ENCODE measurements at places on chromosomes 12 and 14. TPM values are rescaled to one million over a fixed set of nuclear protein-coding genes. Genes with fewer than 3 reads are reported as not detected.

ITPK1 gene
- 85.3 TPM for total RNA-seq

DNA sequence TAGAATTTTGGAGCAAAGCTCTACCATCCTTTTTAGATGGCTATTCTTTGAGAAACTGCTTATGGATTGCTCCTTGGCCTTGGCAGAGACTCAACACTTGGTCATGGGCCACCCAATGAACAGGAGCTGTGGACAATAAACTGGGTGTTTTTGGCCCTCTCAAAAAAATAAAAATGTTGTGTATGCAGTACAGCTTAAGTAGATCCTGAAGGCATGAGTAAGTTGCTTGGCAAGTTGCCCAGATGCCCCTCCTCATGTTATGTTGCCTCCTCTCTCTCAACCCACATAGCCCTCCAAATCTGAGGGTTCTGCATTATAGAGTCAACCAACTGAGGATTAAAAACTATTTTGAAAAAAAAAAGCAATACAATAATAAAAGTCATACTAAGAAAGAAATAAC is 124.9 kb downstream of the ATP23 start:
- no peaks in the 10 kb centered on the region for H3K27me3 ChIP-seq
- H3K4me1 ChIP-seq, result no peaks in the 10 kb centered on the region
- no peak overlapping the region for H3K27ac ChIP-seq
- DNase-seq, result no peak

GRCh38 chr12:127147724-127148123 is 1119.2 kb upstream of the TMEM132C start:
- DNase-seq, result no peak
- no peaks in the 10 kb centered on the region for H3K27me3 ChIP-seq
- H3K4me3 ChIP-seq, result no peak overlapping the region
- no peaks in the 10 kb centered on the region for H3K36me3 ChIP-seq

- no peaks in the 10 kb centered on the region for H3K27me3 ChIP-seq
- peaks cover 22% of the 10 kb centered on the region for H3K4me1 ChIP-seq
- no peak overlapping the region for H3K27ac ChIP-seq
- no peak overlapping the region for H3K4me3 ChIP-seq
- H3K36me3 ChIP-seq, result peaks cover 57% of the 10 kb centered on the region
Observed at GRCh38 chr14:104700747-104701217, 11.4 kb downstream of the INF2 start.

- no peaks in the 10 kb centered on the region for H3K4me1 ChIP-seq
- no peaks in the 10 kb centered on the region for H3K27me3 ChIP-seq
- no peak for DNase-seq
- no peak overlapping the region for H3K27ac ChIP-seq
- no peaks in the 10 kb centered on the region for H3K36me3 ChIP-seq
- H3K4me3 ChIP-seq, result no peak overlapping the region
Observed at GRCh38 chr12:79274501-79275064, 410.0 kb downstream of the SYT1 start.

DNA sequence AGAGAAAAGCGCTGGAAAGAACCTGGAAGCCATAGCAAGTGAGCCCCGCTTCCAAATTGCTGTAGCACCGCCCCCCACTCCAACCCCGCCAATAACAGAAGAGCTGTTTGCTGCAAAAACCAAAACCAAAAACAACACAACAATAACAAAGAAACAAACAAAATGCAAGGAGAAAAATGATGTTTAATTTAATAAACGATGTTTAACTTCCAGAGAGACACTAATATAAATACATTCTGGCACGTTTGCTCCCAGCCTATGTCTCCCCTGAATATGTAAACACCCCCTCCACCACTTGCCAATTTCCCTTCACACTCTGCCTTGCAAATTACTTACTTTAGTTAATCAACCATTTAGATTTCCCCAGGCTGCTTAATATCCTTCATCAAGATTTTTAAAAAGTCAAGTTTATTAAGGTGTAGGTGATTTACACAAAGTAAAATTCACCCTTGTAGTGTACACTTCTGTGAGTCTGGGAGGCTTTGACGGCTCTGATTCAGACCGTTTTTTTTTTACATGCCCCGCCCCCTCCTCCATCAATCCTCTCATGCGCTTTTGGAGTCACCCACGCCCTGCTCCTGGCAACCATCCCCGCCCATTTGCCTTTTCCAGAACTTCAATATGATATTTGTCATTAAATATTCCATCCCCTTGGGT is 482 bp upstream of the IFI27L2 start:
- no peaks in the 10 kb centered on the region for H3K27me3 ChIP-seq
- DNase-seq, result peak; percentile 72
- peak overlapping the region; percentile 70 for H3K4me3 ChIP-seq
- no peaks in the 10 kb centered on the region for H3K36me3 ChIP-seq
- H3K4me1 ChIP-seq, result no peaks in the 10 kb centered on the region

DNA sequence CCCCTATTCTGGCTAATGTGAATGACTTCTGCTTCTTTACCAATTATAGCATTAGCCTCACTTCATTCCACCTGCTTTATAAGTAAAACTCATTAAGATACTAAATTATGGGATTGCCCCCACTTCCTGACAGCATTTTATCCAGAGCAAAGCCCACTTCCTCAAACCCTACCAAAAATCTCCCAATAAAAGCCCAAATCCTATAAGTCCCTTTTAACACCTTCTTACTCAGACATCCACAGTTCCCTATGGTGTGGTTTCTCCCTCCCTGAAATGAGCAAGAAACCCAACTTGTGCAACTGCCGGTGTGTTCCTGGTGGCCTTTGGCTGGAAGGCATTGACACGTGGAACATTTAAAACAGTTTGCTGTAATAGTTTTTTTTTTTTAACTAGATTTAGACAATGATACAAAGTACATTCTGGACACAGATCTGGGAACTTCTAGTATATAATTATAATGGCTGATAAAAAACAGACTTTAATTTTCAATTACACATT is 53.1 kb downstream of the BRMS1L start:
- H3K4me1 ChIP-seq, result no peaks in the 10 kb centered on the region
- no peak for DNase-seq
- H3K4me3 ChIP-seq, result no peak overlapping the region
- H3K27me3 ChIP-seq, result no peaks in the 10 kb centered on the region

DNA sequence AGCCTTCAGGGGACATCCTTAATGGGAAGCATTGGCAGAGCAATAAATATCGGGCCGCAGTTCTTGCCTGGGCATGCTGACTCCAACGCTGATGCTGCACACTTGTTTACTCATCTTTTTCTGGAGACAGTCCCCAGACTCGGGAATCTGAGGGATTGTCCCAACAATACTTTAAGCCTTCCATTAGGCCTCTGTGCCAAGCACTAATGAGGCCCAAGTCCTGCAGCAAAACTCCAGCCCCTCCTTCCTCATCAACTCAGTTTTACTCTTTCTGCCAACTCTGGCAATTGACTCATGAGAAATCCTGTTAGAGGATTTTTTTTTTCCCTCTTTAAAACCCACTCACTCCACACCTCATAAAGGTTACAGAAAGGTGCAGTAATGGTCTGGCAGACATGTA is 233.4 kb upstream of the PELI2 start:
- DNase-seq, result no peak
- no peaks in the 10 kb centered on the region for H3K4me1 ChIP-seq
- no peaks in the 10 kb centered on the region for H3K36me3 ChIP-seq
- no peak overlapping the region for H3K27ac ChIP-seq

- H3K27me3 ChIP-seq, result no peaks in the 10 kb centered on the region
- H3K36me3 ChIP-seq, result no peaks in the 10 kb centered on the region
- DNase-seq, result no peak
- no peak overlapping the region for H3K4me3 ChIP-seq
- no peaks in the 10 kb centered on the region for H3K4me1 ChIP-seq
- no peak overlapping the region for H3K27ac ChIP-seq
Observed at GRCh38 chr14:70257526-70257925, 68.8 kb upstream of the SLC8A3 start.

GRCh38 chr12:68406134-68406576 is 74.0 kb upstream of the MDM1 start:
- peaks cover 15% of the 10 kb centered on the region for H3K4me1 ChIP-seq
- peak; percentile 94 for DNase-seq
- no peaks in the 10 kb centered on the region for H3K27me3 ChIP-seq
- H3K27ac ChIP-seq, result no peak overlapping the region

GRCh38 chr14:55105991-55106390 is 23.1 kb upstream of the LGALS3 start:
- H3K36me3 ChIP-seq, result no peaks in the 10 kb centered on the region
- no peaks in the 10 kb centered on the region for H3K27me3 ChIP-seq
- H3K4me1 ChIP-seq, result peaks cover 24% of the 10 kb centered on the region
- H3K27ac ChIP-seq, result peak overlapping the region; percentile 84

GRCh38 chr12:121798787-121799155 is 5.0 kb upstream of the SETD1B start:
- peaks cover 23% of the 10 kb centered on the region for H3K4me1 ChIP-seq
- H3K27me3 ChIP-seq, result no peaks in the 10 kb centered on the region
- no peak for DNase-seq

- H3K4me1 ChIP-seq, result no peaks in the 10 kb centered on the region
- DNase-seq, result no peak
- H3K27ac ChIP-seq, result no peak overlapping the region
Observed at GRCh38 chr12:25829192-25829591, 129.3 kb upstream of the RASSF8 start.

DNA sequence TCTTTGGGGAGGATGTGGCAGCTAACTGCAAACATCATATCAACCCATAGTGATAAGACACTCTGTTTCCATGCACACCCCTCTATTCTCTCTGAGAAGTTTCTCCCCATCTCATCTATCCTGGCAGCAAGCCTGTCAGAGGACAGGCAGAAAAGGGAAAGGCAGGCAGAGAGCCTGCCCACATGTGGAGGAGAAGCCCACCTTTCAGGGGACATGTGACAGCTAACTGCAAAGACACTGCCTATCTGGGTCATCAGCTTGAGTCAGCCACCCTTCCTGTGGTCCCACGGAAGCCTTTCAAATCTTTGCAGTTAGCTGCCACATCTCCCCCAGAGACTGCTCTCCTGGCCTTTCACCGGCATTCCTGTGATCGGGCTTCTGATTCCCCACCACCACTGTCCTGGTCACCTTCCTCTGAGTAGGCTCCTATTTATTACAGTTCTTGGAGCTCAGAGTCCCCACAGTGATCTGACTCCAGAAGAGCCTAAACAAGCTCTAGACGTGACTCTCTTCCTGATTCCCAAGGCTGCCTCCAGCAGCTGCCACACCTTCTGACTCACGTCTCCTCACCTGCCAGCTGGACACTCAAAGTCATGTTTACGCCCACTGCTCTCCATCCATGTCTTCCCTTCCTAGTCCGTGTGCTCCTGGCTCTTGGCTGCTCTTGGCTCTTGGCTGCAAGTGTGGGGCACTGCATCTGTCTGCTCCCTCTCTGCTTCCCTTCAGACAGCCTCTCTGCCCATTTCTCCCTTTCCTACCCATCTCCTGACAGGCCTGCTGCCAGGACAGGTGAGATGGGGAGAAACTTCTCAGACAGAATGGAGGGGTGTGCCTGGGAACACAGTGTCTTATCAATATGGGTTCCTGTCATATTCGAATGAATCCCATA is 7.5 kb upstream of the KRT1 start:
- no peak overlapping the region for H3K4me3 ChIP-seq
- H3K4me1 ChIP-seq, result peaks cover 6% of the 10 kb centered on the region
- H3K36me3 ChIP-seq, result no peaks in the 10 kb centered on the region
- no peaks in the 10 kb centered on the region for H3K27me3 ChIP-seq

DNA sequence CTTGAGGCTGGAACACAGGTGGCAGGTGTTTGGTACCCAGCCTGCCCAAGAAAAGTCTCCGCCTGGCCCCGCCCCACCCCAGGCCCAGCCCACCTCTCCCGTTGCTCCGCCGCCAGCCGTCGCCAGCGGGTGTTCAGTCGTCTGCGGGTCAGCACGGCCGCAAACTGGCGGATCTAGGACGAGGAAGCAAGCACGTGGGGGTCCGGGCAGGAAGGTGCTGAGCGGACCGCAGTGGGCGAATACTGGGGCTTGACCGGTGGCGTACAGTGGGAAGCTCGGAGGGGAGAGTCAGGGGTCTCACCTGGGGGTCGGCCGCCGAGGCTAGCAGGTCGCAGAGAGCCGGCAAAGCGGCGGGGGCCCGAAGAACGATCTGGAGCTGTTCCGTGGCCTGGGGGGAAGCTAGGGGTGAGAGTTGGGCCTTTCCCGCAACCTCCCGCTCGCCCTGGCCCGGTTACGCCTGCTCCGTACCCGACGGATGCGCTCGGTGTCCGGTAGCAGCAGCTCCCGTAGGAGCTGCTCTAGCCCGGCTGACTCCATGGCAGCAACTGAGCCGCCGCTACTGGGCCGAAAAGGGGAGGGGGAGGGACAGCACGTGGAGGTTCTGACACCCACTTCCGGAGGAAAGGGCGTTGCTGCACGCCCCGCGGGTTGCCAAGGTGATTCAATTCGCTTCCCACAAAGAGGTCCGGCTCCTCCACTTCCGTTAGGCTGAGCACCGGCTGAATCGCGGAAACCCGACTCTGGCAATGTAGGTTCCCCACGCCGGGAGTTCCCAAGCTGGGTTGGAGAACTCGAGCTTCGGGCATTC is at the start of gene IPO4:
TSS of gene IPO4 (minus strand) at position 566 of the 808 bp plus-strand sequence. CDS start at position 537, 29 bp downstream.
- H3K4me1 ChIP-seq, result no peaks in the 10 kb centered on the region
- peak within 1 kb of the TSS; percentile 58 for H3K27ac ChIP-seq
- H3K27me3 ChIP-seq, result no peaks in the 10 kb centered on the region
- DNase-seq, result peak; percentile 81

DNA sequence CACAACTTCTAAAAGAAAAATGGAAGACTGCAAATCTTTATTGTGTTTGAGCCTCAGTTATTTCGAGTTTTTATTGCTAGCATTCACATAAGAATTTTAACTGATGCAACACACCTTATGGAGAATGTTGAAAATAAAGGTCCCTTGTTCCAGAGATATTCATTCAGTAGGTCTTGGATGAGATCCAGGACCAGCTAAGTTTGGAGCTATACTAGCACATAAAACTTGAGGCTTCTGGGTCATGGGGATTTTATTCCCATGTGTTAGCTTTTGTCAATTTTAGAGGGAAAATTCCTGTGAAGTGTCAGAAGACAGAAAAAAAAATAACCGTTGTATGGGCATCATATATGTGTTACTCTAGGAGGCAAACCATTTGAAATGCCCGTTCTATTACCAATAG is 693.2 kb upstream of the MIS18BP1 start:
- no peak overlapping the region for H3K4me3 ChIP-seq
- no peak for DNase-seq
- H3K27ac ChIP-seq, result no peak overlapping the region
- H3K4me1 ChIP-seq, result no peaks in the 10 kb centered on the region

DNA sequence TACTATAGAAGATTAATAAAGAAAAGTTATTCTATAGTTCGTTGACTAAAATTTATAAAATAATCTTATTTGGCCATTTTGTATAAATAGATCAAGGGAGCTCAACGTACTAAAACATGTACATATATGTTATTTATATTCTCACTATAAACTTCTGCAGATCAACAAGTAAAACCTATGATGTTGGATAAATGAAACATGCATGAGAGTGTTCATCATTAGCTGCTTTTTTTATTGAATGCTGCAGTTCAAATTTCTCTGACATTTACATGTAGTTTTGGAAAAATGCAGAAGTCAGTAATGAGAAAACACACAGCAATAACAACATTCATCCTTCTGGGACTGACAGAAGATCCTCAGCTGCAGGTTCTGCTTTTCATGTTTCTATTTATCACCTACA is at the start of gene OR6C68:
TSS of gene OR6C68 (plus strand) at position 301 of the 400 bp plus-strand sequence. CDS start at position 301, 0 bp downstream.
- DNase-seq, result no peak
- H3K27ac ChIP-seq, result no peak within 1 kb of the TSS
- H3K36me3 ChIP-seq, result no peaks in the 10 kb centered on the region
- no peaks in the 10 kb centered on the region for H3K27me3 ChIP-seq
- no peaks in the 10 kb centered on the region for H3K4me1 ChIP-seq

TMEM233 gene
- total RNA-seq, result not detected

GPR84 gene
- total RNA-seq, result not detected
